ENCODE measurements at places on chromosomes 11 and 22. TPM values are rescaled to one million over a fixed set of nuclear protein-coding genes. Genes with fewer than 3 reads are reported as not detected.

ZNRF3 gene
- total RNA-seq = 11.3 TPM

DNA sequence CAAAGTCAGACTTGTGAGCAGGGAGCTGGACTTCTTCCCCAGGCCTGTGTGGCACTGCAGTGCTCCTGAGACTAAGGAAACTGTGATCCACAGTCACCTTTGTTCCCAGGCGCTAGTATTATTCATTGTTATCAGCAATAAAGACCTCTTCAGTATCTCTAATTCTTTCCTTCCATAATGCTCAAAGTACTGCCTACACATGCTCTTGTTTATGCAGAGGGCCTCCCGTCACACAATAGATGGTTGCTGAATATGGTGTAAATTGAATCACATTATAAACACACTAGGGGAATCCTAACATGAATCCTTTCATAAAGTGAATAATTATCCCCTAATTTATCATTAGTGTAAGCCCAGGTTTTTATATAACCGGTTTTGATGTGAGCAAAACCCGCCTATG is 493.3 kb downstream of the BUD13 start:
- DNase-seq = no peak

WBP2NL gene
- total RNA-seq = 1.9 TPM

DNA sequence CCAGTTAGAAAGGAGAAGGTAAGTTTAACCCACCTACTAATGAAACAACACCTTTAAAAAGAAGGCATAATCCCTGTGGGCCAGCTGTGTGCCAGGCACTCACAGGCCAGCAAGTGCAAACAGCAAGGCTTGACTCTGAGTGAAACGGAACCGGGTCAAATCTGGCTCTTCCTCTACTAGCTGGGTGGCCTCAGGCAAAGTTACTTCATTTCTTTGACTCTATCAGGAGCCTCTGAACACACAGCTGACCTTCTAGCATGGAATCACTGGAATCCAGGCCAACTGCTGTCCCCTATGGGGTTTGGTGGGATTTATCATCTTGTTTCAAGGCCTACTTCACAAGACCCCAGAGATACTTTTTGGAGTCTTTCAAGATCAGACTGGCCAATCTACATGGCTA is 3.3 kb downstream of the RAB38 start:
- no peak for DNase-seq

DNA sequence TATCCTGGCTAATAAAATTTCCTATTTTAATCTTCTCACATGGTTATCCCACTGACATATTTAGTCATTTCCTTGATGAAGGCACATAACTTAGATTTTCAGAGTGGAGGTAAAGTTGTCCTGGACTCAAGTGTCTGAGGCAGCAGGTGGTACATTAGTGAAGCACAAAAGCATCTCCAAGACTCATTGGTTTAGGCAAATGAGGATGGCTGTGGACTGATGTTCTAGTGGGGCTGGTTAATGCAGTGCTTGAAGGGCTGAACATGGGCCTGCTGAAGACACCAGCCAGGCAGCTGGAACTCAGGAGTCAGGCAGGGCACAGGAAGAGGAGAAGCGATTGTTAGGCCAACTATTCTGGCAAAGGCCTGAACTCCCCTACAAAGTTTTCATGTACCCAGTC is 76.3 kb upstream of the SESN3 start:
- no peak for DNase-seq

C22orf42 gene
- total RNA-seq = not detected

OR52I1 gene
- total RNA-seq = not detected

PLA2G3 gene
- 5.0 TPM for total RNA-seq

VWA5A gene
- total RNA-seq = 37.9 TPM

CD81 gene
- total RNA-seq = 850 TPM

DNA sequence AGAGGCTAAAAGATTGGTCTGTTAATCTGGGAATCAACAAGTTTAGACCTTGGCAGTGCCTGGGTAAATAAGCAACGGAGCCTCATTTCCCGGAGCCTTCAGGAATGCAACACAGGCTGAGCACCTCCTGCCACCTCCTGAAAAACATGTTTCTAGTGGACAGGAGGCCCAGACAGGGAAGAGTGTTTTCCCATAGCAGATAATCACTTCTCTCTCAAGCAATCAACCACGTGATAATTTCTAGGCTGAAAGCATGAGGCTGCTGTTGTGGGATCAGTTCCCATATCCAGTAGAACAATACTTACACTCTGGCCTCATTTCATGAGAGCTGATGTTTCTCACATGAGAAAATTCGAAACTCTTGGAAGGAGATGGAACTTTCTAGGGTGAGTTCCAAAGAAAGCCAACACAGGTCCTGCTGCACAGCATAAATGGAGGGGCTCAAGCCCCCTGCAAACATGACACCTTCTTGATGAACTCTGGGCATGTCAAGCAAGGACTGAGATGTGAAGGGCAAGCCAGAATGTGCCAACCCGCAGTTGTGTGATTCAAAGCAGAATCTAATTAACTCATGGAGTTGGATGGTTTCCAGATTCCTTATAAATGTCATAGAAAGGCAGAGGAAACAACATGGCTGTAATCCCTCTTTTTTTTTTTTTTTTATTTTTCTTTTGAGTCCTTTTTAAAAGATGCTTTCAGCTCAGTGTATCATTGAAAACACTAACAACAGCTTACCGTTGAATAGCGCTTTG is 228.5 kb upstream of the SESN3 start:
- DNase-seq = no peak

DNA sequence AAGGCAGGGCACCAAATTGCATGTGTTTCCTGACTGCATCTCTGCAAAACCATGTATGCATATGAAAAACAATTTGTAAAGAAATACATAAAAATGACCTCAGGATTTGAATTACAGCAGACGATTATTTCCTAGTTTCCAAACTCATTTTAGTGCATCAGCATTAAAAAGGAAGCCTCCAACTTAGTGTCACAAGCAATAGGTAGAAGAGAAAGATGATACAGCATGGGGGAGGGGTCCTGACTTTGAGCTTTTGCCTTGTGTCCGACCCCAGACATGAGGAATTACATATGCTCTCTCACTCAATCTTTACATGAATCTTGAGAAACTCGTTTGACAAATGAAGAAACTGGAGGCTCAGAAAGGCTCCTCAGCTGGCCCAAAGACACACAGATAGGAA is 294.6 kb upstream of the NARS2 start:
- no peak for DNase-seq

DNA sequence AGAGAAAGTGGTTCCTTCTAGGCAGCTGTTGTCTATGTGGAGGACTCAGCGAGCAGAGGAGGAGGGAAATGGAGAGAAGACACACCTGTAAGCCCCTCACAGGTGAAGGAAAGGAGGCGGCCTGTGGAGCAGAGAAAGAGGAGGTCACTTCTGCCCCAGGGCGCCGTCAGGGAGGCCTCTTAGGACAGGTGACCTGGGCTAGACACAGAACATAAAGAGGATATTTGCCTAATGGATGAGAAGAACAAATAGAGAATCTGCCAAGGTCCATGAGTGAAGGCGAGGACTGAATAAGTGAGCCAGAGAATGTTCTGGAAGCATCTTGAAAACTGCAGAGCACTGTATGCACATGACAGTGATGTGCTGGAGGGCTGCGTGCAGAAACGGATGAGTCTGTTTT is 2.2 kb upstream of the SCUBE1 start:
- no peak for DNase-seq

- no peak for DNase-seq
These were observed 288.3 kb upstream of the ANO3 start for GRCh38 chr11:26043665-26044064.

DNA sequence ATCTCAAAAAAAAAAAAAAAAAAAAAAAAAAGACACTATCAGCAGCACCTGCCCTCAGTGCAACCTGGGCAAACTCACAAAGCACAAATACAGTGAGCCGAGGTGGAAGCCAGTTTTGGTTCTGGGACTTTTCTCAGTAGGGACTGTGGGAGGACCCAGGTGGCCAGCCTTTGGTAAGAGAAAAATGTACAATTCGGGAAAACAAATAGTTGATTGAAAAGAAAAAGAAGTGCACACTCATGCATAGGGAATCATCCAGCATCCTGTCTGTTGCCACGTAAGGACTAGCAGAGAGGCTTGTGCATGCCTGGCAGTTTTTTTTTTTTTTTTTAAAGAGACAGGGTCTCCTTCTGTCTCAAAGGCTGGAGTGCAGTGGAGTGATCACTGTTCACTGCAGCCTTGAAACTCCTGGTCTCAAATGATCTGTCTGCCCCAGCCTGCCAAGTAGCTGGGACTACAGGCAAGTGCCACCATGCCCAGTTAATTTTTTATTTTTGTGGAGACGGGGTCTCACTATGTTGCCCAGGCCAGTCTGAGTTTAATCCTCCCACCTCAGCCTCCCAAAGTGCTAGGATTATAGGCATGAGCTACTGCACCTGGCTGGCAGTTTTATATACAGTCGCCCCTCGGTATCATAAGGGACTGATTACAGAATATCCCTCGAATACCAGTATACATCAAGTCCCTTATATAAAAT is 36.7 kb downstream of the TPST2 start:
- no peak for DNase-seq

ANKK1 gene
- total RNA-seq = 0.41 TPM

DNA sequence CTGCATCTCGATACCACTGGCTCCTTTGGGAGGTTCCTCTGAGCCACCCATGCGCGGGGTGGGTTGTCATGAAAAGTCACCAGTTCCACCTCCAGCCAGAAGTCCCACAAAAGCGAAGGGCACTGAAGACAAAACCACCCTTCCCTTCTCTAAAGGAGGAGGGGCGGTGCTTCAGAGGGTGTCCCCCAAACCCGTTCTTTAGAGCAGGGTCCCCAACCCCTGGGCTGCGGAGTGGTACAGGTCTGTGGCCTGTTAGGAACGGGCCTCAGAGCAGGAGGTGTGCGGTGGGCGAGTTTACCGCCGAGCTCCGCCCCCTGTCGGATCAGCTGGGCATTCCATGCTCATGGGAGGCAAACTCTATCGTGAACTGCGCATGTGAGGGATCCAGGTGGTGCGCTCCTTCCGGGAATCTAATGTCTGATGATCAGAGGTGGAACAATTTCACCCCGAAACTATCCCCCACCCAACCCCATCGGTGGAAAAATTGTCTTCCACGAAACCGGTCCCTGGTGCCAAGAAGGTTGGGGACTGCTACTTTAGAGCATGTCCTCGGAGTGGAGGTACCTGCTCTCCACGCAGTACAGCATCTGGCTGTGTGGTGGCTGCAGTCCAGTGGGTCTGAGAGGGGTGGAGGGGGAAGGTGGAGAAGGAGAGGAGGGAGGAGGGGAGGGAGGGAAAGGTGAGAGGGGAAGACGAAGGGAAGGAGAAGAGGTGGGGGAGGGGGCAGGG is 72.9 kb upstream of the SEPTIN5 start:
- no peak for DNase-seq

ADM gene
- total RNA-seq = 19.5 TPM

GRCh38 chr11:64461081-64461480 is 102.1 kb downstream of the RPS6KA4 start:
- DNase-seq = no peak

Measured in lower lobe of right lung (tissue), 2 donors.